Activated T-helper 1 cell treated with anti-CD3 and anti-CD28 coated beads, Interleukin-2, amount 50 U/mL, for 16 hours (primary cell): ENCODE measurements at places on chromosomes 2 and 18.

DNA sequence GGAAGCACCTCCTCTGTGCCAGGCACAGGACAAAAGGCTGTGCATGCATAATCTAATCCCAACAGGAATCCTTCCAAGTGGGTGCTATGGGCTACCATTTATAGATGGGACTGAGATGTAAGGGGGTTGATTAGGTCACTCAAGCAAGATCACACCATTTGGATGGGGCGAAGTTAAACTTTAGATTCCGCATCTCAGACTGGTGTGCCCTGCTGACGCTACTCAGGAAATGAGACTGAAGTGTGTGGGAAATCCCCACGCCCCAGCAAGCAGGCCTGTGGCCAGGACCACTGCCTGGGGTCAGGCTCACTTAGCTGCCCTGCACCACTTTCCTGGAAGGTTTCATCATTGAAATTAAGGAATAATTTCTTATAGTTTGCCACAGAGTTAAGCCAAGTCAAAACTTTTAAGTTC is 70.5 kb upstream of the PPP1CB start:
- DNase-seq, result peak; percentile 12

DNA sequence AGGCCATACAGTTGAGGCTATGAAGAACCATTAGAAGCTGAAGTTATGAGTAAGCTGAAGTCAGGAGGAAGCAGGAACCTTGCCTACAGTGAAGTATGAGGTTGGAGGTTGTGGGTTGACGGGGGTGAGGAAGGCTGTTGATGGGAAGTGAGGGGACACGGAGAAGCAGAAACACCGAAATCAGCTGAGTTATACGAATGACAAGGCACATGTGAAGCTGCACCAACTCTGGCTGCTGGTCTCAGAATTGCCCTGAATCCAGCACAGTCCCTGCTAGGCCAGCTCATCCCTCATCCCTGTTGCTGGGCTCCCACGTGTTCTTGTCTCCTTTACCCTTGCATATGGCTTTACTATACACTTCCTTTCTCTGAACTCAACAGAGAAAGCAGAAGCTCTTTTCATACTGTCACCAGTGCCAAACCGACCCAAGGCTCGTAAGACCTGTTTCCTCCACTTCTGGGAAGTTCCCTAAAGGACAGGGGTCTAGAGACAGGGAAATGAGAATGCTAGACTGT is 9.2 kb upstream of the TMEM247 start:
- DNase-seq, result no peak

DNA sequence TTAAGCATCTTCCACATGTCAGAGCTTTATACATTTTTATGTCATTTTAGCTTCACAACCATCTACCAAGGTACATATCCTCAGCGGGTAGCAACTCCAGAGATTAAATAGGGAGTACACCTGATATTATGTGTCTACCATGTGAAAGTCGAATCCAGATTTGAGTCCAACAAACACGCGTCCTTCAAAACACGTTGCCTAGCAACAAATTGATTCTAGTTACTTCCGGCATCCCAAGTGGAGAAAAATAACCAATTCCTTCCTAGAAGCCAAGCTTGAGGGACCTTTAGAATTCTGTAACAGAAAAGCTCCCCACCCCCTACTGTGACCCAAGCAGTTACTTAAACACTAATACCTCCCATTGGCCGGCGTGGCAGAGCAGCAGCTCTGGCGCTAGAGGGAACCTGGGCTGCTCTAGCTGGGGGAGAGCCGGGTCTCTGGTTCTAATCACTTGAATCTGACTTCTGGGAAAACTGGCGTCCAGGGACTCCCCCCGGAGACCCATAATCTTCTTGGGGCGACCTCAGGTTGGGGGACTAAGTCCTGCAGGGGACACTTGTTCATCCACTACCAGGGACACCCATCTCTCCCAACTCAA is at the start of gene ERICH2:
Gene ERICH2 (plus strand): TSS at position 371 of the 598 bp plus-strand sequence. CDS start 304 bp downstream, outside the sequence.
- DNase-seq, result no peak

- no peak for DNase-seq
These were observed 86.8 kb downstream of the ERBB4 start for GRCh38 chr2:212451786-212452231.

- DNase-seq, result no peak
These were observed 12.9 kb upstream of the MRO start for GRCh38 chr18:50832754-50833153.

- DNase-seq, result no peak
These were observed 101.0 kb upstream of the RNF152 start for GRCh38 chr18:61993831-61994230.

DNA sequence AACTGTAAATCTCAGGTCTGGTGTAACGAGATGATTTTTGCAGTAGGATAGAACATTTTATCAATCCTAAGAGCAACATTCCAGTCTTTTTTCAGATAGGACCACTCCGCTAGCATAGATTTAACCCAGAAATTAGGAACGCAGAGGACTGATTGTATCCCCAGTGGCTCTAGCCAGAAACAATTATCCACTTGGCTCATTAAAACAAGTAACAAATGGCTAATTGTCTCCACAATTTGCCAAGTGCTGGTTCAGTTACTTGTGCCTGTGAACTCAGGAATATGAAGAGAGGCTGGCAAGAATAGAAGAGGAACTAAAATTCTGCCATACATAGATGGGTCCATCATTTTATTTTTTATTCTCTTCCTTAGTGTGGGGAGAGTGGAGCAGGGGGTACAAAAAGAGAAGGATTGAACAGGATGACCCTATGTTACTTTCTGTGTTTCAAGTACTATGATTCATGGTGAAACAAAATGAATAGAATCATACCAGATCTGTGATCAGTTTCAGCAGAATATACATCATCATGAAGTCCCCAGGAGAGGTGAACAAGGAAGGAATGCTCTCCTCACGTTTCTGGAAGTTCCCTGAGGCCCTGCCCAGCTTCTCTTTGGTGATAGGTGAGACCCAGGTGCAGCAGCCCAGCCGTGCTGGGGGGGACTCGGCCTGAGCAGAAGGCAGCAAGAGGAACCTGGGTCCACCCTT is 121.6 kb downstream of the ARL4C start:
- DNase-seq, result no peak

- no peak for DNase-seq
These were observed 7.8 kb upstream of the TRABD2A start for GRCh38 chr2:84888401-84889276.

GRCh38 chr18:10015288-10015701 is 101.5 kb downstream of the VAPA start:
- no peak for DNase-seq

DNA sequence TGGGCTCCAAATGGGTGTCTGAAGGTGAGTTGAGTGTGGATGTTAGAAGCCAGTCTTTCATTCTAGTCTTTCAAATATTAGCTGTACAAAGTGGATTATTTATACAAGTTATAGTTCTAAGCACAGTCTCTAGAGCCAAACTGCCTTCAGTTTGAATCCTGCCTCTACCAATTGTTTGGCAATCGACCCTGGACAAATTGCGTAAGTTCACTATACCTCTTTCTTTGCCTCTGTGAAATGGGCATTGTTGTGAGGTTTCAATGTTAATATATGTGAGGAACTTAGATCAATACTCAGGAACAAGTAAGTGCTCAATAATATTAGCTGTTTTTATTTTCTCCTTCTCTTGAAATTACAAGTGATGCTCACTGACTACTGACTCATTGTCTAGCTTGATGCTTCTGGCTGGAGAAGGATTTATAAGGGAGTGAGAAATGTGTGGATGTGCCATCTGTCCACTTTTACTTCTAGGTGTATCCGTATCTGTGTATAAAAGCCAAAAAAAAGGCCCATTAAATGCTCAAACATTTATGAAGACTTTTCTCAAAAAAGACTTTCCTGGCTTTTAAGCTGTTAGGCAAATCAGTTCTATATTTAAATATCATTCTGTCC is 48.1 kb upstream of the RAPH1 start:
- no peak for DNase-seq

DNA sequence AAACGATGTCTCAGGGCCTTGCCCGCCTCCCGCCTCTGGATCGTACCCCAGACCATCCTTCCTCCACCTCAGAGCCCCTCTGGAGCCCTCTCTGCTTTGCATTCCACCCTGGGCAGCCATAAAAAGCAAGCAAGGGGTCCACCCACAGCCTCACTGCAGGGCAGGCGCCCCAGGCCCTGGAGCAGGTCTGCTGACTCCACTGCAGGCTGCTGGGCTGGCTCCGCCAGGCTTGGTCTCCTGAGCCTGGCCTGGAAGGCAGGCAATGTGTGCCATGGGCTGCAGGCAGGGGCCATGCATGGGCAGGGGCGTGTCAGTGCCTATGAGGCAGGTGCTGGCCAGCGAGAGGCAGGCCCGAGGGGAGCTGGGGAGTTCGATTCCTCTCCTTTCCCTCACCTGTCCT is 186.0 kb downstream of the ANKRD30B start:
- no peak for DNase-seq

DNA sequence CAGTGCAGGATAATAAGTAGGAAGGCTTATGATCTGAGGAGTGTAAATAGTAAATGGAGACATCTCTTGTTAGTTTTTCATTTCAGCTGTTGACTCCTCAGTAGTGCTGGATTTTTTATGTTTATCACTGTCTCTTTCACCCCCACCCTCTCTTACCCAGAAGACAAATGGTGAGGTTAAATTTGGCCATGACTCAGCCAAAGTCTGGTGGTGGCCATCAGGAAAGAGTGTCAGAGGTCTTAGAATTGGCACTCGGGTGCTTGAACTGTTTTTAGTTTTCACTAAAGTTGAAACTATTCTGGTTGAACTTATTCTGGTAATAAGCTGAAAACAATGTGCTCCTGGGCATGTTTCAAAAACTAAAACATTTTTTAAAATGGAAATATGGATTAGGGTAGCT is 123.3 kb downstream of the FHOD3 start:
- DNase-seq, result no peak

- DNase-seq, result no peak
These were observed 1.9 kb downstream of the PIEZO2 start for GRCh38 chr18:11147371-11147951.

DNA sequence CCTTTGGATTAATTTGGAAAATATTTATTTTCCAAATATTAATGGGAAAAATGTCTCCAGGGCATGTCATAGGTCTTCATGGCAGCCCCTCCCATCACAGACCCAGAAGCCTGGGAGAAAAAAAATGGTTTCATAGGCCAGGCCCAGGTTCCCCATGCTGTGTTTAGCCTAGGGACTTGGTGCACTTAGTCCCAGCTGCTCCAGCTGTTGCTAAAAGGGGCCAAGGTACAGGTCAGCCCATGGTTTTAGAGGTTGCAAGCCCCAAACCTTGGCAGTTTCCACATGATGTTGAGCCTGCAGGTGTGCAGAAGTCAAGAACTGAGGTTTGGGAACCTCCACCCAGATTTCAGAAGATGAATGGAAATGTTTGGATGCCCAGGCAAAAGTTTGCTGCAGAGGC is 309.6 kb downstream of the SOCS6 start:
- DNase-seq, result no peak

DNA sequence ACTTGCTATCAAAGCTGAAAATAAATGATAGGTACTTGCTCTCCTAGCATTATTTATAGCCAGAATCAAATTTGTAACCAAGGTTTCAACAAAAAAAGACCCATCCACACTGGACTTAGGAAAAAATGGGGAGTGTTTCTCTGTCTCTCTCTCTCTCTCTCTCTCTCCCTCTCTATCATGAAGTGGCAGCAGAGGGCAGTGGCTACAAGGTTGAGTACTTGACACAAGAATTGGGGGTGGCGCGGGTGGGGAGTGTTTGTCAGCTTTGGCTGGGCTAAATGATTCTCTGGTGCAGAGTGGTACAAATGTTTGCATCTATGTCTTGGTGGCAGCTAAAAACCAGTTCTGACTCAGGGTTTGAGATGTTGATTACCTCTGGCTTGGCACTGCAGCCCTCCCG is 85.0 kb downstream of the RBM43 start:
- no peak for DNase-seq

DNA sequence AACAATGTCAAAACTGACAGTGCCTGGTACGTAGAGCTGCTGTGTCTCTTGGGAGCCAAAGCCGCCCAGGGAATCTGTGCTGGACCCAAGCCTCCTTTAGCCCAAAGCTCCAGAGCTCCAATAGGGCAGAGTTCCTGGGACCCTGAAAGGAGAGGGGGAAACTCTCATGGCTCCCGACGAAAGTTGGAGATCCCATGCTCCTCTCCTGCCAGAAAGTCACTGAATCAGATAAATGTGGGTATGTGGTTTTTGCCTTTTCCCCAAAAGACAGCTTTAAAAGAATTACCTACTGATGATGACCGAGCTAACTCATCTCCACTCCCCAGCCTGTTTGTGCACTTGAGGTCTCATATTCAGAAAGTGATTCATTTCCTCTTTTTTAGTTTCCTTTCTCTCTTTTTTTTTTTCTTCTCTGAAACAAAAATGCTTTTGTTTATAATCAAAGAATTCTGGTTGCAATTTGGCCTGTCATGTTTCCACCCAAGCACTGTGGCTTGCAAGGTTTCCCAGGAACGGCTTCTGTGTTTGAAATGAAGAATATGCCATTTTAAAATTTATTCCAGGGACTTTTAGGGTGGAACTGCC is 14.1 kb upstream of the PMAIP1 start:
- DNase-seq, result no peak

- peak; percentile 40 for DNase-seq
These were observed 22.7 kb downstream of the GPR55 start for GRCh38 chr2:230902180-230902899.

DNA sequence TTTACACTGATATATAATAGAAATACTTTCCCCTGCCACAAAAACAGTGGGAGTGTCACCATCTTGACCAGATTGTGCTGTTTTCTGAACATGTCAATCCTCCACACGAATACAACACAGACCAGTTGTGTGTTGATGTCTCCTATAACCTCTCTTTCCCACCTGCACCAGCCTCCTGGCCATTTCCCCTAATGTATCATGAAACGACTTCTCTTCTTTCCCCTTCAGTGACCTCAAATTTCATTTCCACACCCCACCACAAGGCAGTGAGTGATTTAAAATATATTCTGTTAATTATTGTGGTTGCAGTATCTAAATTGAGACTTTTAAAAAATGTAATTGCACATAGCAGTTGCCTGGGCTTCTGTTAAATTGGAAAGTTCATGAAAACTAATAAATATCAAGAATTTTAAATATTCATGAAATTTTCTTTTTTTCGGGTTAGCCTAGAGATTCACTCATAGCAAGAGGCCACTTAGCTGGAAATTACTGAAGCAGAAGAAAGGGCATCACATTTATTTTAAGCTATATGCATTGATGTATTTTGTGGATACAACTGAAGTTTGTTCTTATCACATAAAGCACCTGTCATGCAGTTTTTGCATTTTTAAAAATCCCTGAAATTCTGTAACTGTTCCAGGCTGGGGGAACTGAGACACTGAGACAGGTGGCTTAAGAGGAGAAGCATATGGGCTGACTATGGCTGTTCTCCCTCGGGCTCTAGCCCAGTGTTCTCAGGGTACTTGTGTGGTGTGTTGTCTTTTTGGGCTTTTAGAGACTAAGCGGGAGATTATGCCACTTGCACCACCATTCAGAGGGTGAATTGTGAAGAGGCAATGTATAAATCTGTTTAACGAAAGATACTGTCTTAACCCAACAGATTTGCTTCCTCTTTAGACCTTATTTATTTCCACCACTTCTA is 15.9 kb downstream of the FAM171B start:
- no peak for DNase-seq

DNA sequence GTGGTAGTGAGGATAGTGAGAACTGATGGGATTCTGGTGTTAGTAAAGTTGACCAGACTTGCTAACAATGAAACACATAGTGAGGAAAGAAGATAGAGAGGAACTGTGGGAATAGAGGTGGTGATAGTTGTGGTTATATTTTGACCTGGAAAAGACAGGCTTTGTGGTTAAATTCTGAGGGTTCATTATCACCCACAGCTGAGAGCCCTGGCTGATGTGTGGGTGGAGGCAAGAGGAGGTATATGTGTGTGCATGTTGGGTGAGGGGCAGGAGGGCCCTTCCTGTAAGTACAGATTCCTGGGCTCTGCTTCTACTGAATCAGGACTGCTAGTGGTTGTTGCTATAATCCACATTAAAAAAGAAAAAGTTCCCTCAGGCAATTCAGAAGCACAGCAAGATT is 26.2 kb upstream of the TMEM163 start:
- DNase-seq, result no peak

GRCh38 chr2:219302412-219302968 is 6.7 kb downstream of the PTPRN start:
- DNase-seq, result no peak
